ENCODE measurements at places on chromosomes 12 and 14.

- DNase-seq: no peak
Measured at GRCh38 chr12:116368196-116369194, 91.0 kb upstream of the MED13L start.

DNA sequence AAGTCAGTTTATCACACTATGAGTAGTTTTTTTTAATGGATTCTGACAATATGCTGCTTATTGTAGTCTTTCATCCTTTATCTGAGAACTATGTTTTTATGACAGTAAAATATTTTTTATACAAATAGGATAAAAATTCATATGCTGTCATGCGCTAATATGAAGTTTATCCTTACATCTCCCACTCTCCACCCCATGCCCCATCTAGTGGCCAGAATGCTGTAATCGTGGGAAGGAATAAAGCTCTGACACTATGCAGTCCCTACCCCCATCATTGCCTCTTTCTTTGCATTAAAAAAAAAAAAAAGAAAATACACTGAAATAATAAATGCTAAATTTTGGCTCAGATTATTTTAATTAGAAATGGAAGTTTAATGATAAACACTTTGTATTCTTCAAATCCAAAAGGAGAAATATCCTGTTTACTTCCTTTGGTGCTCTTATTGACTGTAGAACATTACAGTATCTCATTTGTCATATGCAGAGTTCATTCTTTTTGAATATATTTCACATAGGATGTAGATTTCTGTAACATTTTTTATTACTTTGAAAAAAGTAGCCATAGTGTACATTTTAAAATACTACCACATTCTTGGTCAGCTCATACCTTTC, 145.9 kb upstream of the SLCO1C1 start:
- DNase-seq: peak; percentile 17

DNA sequence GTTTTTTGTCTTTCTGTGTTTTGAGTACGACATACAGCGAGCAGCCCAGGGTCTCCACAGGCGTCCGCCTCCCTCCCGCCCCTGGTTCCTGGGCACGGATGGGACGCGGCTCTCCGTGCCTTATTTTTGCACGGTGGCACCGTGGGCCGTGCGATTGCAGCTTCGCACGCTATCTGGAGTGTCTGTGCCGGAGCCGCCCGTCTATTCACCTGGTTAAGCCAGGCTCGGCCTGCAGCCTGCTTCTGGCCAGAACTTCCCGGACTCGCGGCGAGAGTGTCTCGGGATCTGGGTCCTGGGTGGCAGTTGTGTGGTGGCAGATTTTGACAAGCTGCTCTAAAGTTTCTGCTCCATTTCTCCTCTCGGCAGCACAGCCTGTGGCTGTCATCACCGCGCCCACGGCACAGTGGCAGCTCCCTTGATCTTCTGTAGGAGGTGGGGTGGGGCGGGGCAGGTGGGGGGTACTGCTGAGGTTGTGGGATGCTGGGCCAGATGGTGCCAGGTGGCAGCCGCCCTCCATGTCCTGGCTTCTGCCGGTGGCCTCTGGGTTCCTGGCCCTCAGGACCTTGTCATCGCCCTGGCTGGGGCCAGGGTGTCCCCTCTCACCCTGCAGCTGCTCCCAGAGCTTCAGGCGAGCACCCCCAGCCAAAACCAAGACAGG, 2.9 kb downstream of the MMP17 start:
- DNase-seq: peak; percentile 29

GRCh38 chr12:3559601-3560294, 68.7 kb downstream of the PRMT8 start:
- no peak for DNase-seq

All from Kasumi-1 (cell line).